ENCODE measurements at places on chromosomes 6 and 20.

DNA sequence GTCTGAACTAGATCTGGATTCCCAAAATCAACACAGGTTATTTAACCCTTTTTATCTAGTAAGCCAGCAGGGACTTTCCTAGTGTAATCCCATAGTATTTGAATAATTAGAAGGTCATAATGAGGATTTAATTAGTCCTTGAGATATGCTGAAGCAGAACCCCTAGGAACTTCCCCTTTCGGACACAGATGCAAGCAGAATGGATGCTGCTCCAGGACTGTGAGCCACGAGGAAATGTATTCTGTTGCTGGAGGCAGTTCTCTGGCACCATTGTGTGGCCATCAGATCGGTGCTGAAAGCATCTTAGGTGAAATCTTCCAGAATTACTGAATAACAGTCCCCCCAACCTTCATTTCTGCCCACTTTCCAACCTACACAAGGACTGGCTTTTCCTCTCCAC, 206.9 kb downstream of the TMEM242 start:
- peak; percentile 6 for DNase-seq

GRCh38 chr6:149938571-149939355, 3.1 kb upstream of the ULBP2 start:
- DNase-seq = peak; percentile 19

DNA sequence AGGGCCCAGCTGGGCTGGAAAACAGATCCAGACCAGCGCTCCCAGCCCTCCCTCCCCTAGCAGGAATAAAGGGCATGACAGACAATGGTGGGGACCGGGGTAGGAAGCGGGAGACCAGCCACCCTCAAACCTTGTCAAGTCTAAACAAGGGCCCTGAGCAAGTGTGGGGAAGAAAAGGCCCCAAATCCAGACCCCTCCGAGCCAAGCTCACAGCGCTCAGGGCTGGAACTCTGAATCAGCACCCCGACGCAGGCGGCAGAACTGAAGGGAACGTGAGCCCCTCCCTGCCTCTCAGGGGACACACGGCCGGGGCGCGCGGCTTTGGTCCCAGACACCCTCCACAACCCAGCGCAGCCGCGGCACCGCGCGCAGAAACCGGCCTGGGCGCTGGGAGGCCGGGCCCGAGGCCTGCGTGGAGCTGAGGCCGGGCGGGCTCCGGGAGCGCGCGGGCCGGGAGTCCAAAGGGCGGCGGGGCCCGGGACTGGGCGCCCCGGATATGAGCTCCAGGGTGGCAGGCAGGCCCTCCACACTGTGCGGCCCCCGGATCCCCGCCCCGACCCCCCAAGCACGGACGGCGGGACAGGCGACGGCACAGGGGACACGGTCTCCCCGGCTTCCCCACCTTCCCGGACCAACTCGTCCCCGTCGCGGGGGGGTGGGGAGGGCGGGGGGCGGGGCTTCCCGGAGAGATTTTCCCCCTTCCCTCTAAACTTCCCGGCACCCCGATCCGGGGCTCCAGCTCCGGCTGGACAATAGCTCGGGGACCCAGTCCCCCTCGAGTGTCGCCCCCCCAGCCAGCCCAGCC, 641 bp downstream of the TEAD3 start:
- no peak for DNase-seq

DNA sequence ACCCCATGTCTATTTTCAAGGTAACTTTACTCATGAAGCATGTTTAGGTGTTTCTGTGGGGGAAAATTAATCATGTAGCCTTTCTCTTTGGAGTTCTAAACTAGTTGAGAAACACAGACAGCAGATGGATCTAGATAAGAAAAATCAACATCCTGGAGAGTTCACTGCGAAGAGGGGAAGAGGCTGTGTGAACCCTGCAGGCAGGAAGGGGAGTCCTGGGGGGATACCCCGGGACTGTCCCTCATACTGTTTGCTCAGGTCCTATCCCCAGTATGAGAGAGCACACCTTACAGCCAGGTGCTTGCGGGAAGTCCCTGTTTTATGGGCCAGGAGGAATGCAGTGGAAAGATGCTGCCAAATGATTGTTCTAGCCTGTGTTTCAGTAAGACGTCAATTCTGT, 32.7 kb downstream of the CHMP4B start:
- DNase-seq = no peak

GRCh38 chr6:20600831-20601230, 66.6 kb downstream of the CDKAL1 start:
- DNase-seq = no peak

DNA sequence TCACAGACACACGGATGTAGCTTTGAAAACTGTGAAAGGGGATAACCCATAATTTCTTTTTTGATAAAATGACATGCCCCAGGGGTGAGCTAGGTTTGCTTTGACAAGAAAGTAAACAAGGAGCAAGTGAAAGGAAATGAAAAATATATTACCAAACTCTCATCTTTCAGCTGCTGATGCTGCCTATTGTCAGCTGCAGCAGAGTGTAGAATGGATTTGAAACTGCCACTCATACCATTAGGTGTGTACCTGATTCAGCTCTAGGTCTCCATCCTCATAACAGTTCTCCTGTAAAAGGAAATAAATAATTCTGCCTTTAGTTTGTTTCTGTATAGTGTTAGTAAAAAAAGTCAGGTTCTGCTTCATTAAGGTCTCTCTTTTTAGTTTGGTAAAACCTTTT, 415.1 kb upstream of the MARCKS start:
- no peak for DNase-seq

Data from trophoblast cell (in vitro differentiated cells and primary cell).